ENCODE measurements at places on chromosomes 3 and 15.

- DNase-seq, result peak; percentile 29
These were observed 199.5 kb upstream of the LMCD1 start for GRCh38 chr3:8301977-8302735.

DNA sequence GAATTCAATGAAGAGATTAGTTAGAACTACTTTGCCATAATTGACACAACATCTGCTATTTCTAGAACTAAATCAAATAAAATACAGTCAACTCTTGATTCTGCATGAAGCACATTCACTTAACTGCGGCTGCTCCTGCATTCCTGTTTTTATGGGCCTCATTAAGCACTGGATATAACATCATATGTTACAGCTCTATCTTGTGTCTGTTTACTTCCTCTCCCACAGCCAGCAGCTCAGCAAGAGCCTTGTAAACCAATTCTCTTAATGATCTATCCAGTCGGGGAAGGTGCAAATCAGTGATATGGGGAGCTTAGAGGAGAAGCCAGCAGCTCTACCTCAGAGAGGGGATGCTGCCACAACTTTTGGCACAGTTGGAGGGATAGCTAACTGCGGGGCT is 329.2 kb downstream of the ARRDC4 start:
- no peak for DNase-seq

- DNase-seq, result no peak
These were observed 50.8 kb downstream of the RBMS3 start for GRCh38 chr3:29331456-29332194.

GRCh38 chr3:117695321-117695720 is 985.7 kb downstream of the TUSC7 start:
- no peak for DNase-seq

Measured in kidney epithelial cell (primary cell).